ENCODE measurements at places on chromosomes 16 and 17.

DNA sequence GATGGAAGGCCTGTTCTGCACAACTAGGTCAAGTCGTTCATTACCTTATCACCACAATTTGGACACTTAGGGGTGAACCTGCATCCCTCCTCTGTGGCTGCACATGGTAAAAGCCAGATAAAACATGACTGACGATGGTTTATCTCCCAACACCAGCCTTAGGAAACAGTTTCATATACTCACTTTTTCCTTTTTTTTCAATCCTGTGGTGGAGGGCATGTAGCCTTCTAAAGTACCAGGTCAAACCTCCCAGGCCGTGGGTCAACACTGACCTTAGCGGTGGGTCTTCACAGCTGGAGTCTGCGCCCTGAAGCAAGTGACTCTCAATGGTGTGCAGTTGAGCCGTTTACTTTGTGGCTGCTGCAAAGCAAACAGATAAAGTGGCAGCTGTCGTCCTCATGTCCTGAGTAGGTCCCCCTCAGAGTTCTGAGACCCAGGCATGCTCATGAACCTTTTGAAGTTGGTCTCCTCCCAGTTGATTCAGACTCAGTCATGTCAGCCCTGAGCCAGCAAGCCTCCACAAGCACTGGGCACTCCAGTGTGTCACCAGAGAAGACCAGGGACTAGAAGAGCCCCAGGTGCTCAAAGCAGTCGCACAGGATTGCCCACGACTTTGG lies 5.9 kb downstream of the FAHD1 start:
- no peak for DNase-seq

- DNase-seq: no peak
Observed at GRCh38 chr16:50932348-50932935, 190.6 kb downstream of the CYLD start.

DNA sequence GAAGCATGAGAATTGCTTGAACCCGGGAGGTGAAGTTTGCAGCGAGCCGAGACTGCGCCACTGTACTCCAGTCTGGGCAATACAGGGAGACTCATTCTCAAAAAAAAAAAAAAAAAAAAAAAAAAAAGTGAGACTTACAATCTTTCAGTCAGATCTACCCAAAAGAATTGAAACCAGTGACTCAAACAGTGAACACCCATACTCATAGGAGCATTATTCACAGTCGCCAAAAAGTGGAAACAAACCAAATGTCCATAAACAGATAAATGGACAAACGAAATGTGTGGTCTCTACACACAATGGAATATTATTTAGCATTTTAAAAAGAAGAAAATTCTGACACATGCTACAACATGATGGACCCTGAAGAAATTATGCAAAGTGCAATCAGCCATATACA lies 9.1 kb upstream of the SCNN1B start:
- no peak for DNase-seq

- no peak for DNase-seq
Observed at GRCh38 chr17:40463122-40463550, 19.9 kb downstream of the IGFBP4 start.

GRCh38 chr16:84013787-84014569 lies 28.6 kb downstream of the SLC38A8 start:
- DNase-seq: peak; percentile 81

GRCh38 chr16:56870276-56870888 lies 5.4 kb downstream of the SLC12A3 start:
- DNase-seq: no peak
